Breast epithelium (tissue), 4 donors: ENCODE measurements at places on chromosomes 5 and 9. TPM values are rescaled to one million over a fixed set of nuclear protein-coding genes. Genes with fewer than 3 reads are reported as not detected.

The DCTN4 gene
- total RNA-seq: 83.4 TPM

The IFNA13 gene
- total RNA-seq: not detected

The PCDHGA12 gene
- 11.1 TPM for total RNA-seq

The OCLN gene
- 0.48 TPM for total RNA-seq

The VCP gene
- 173 TPM for total RNA-seq

The PTPN3 gene
- 4.2 TPM for total RNA-seq

GRCh38 chr5:96726802-96727201, 64.6 kb downstream of the CAST start:
- DNase-seq: no peak

DNA sequence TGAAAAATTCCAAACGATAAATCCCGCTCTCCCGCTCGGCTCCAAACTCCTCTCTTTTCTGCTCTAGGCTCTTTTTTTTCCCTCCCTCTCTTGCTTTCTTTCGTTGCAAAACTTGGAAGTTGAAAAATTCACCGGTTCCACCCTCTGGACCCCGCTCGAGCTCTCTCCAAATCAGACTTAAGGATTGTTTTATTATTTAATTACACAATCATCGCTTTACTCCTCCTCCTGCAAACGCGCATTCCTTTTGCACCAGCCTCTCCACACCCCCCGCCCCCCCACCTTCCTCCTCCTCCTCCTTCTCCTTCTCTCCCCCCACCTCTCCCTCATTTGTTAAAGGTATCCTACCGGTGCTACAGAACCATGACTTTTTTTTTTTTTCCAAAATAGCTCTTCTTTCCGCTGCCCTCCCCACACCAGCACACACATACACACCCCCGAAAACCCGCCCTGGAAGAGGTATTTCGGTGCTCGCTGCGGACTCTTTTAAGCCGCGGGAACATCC, 535 bp upstream of the NFIB start:
- DNase-seq: peak; percentile 84

DNA sequence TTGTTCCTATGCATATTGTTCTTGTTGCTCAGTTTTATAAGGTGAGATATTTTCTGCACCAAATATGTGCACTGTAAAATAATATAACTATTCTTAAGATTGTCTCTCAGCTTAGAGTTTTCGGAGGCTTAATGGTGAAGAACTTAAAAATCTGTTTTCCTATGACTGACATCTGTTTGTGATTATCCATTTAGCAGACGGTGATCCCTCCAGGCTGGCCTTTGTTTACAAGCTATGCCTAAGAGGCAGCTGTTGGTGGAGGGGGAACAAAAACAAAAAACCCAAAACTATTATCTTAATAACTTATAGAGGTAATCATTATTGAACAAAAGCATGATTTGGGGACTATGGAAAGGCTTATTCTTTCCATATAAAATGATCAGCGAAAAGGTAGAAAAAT, 658 bp downstream of the PDCD1LG2 start:
- DNase-seq: no peak
